Caco-2 (cell line): ENCODE measurements at places on chromosomes 4 and X.

DNA sequence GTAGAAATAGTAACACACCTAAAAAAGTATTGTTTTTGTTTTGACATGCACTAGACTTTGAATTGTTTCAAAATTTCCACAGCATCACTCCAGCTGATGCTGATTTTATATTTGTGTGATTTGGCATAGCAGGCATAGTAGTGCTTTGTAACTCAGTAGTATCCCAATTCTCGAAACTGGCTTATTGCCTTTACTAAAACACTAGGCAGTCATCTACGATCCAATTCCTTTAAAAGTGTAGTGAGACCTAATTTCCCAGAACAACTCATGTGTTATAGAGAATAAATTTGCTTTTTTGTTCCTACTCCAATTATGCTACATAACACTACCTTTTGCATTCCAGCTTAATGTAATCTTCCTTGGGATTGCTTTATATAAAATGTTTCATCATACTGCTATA, 797.7 kb downstream of the ADGRL3 start:
- DNase-seq: no peak

DNA sequence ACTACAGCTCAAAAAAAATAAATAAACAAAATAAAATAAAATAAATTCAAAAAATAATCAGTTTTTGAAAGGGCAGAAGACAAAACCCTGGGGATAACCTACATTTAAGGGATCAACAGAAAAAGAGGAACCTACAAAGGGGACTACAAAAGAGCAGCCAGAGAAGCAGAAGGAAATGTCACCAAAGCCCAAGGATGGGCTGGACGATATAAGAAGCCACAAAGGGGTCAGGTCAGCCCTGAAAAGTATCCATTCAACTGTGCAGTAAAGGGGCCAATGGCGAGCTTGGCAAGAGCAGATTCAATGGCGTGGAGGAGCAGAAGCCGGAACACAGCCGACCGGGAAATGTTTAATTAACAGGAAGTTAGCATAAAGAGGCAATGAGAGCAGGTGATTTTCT, 16.9 kb downstream of the ACOT9 start:
- DNase-seq: no peak

GRCh38 chr4:8451440-8452182, 11.0 kb downstream of the TRMT44 start:
- DNase-seq: peak; percentile 29

- DNase-seq: no peak
Observed at GRCh38 chrX:42948723-42949657, 171.0 kb upstream of the PPP1R2C start.

DNA sequence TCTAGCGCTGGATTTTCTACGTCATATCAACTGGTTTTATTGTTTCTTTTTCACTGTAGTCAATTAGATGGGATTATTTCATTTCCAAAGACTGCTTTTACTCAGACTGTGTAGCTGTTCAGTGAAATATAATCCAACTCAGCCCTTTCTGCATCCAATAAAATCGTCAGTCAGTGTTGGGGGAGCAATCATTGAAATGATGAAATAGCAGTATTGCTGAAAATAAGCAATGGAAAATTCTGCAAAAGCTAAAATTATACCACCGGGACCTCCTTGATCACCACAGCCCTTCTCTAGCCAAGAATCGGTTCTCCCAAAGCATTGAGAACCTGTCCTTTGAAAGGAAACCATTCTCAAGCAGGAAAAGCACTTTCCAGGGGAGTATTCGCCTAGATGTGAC, 243.1 kb upstream of the TENM3 start:
- no peak for DNase-seq

- DNase-seq: peak; percentile 72
Observed at GRCh38 chr4:30380404-30380998, 339.7 kb upstream of the PCDH7 start.

- no peak for DNase-seq
Observed at GRCh38 chr4:124541652-124542420, 170.7 kb downstream of the ANKRD50 start.

- DNase-seq: no peak
Observed at GRCh38 chr4:8886612-8887406, 15.2 kb upstream of the HMX1 start.

DNA sequence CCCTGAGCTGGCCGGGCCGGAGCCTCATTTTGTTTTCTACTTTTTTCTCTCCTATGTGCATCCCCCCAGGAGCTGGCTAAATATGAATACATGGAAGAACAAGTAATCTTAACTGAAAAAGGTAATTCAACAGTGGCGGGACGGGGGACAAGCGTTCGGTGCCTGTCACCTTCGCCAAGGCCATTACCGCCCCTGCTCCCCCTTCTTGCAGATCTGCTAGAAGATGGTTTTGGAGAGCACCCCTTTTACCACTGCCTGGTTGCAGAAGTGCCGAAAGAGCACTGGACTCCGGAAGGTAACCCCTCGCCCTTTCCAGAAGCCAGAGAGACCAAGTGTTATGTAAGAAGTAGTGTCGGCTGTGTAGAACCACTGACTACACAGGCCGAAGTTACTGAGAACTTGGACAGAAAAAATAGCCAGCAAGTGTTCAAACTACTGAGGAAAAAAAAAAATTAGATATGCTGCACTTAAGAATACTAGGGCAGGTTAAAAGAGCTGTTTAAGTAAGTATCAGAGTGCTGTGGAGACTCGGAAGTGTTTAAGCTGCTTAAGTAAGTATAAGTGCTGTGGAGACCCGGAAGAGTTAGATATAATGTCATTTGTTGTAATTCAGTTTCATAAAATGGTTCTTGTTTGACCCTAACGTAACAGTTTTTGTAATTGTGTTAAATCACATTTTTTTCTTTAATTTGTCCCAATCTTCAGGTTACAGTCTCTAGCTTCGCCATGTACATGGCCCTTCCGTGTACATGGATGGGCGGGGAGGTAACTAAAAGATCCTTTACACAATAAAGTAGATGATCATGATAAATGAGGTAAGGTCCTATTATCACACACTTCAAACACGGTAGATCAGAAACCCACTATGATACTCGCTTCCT, 856 bp downstream of the SAT1 start:
- DNase-seq: no peak

- no peak for DNase-seq
Observed at GRCh38 chrX:114675365-114675764, 91.5 kb downstream of the HTR2C start.

DNA sequence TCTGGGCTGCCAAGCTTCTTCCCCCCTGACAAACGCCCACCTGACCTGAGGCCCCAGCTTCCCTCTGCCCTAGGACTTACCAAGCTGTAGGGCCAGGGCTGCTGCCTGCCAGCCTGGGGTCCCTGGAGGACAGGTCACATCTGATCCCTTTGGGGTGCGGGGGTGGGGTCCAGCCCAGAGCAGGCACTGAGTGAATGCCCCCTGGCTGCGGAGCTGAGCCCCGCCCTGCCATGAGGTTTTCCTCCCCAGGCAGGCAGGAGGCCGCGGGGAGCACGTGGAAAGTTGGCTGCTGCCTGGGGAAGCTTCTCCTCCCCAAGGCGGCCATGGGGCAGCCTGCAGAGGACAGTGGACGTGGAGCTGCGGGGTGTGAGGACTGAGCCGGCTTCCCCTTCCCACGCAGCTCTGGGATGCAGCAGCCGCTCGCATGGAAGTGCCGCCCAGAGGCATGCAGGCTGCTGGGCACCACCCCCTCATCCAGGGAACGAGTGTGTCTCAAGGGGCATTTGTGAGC, 37.0 kb downstream of the HTRA3 start:
- no peak for DNase-seq

GRCh38 chrX:2325076-2325784, 175.5 kb downstream of the DHRSX start:
- DNase-seq: no peak

DNA sequence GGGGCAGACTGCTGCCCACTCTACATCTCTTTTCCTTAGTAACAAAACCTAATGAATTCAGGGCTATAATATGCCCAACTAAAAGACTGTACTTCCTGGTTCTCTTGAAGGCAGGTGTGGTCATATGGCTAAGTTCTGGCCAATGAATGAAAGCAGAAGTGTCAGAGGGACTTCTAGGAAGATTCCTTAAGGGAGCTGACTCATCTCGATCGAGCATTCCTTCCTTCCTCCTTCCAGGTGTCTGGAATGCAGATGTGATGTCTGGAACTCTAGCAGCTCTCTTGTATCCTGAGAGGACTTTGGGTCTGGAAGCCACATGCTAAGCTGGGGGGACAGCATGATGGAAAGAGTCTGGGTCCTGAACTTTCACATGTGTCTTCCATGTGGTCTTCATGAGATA, 116.2 kb upstream of the STX18 start:
- no peak for DNase-seq

- no peak for DNase-seq
Observed at GRCh38 chr4:69714086-69714485, 46.3 kb downstream of the SULT1B1 start.

- DNase-seq: no peak
Observed at GRCh38 chrX:150211988-150212387, 151.1 kb upstream of the MAMLD1 start.

GRCh38 chr4:169765835-169766234, 8.1 kb upstream of the HPF1 start:
- DNase-seq: no peak

DNA sequence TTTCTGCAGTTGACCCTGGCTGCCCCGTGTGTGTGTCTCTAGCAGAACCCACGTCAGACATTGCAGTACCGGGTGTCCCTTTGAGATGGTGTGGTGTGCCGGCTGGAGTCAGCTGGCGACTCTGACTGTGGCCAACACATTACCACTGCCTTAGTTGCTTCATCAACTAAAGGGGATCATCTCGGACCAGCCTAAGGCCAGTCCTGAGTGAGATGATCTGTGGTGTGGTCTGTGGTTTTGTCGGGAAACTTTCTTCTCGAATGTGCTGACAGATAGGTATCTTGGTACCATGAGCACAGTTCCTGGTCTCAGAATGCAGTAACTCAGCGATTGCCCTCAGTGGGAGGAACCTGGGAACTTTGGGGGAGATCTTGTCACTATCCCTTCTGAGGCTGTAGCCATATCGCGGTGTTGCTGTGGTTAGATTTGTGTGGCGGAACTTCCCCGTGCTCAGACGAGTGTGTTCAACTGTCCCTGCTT, 15.8 kb downstream of the TBC1D14 start:
- no peak for DNase-seq
